ENCODE measurements at places on chromosomes 2 and 18.

DNA sequence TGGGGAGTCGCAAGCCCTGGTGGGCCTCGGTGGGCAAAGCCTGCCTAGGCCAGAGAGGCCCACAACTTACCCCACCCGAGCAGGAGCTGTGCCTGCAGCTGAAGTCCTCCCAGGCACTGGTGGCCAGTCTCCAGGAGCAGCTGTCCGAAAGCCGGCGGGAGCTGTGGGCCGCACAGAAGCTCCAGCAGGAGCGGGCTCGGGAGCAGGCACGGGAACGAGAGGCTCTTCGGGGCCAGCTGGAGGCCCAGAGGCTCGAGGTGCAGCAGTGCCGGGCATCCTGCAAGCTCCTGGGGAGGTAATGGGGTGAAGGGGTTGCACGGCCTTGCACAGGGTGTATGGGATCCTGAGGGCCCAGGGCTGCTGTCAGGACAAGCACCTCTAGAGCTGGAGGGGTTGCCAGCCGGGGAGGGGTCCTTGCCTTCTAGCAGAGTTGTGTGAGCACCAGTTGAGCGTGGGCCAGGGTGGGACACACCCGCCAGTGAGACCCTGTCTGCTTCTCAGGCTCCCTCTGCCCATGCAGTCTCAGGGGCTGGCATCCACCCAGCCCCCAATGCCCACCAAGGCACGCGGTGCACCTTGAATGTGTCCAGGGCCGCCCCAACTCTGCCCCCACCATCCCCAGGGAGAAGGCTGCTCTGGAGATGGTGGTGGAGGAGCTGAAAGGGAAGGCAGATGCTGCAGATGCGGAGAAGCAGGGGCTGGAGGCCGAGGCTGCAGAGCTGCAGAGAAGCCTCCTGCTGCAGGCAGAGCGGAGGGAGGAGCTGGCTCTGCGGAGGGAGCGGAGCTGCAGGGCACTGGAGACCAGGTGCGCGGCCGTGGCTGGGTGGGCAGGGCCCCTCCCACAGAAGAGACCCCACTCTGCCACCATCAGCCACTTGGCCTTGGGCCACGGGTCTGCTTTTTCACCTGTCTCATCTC, 27.2 kb downstream of the CROCC2 start:
- DNase-seq, result no peak

DNA sequence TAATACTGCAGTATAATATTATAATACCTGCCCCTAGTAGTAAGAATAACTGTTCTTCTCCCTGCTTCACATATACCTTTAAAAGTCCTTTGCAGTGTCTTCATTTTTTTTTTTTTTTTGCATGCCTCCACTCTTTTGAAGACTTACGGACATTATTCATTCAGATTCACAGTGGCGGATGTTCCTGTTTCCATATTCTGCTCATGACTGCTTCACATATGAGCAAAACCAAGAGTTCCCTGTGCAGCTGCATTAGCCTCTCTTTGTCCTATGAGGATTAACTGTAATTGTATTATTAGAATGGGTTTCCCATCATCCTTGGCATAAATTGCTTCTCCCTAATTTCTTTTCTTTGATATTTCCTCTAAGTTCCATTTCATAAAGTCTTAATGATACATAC, 12.8 kb downstream of the IL18RAP start:
- no peak for DNase-seq

DNA sequence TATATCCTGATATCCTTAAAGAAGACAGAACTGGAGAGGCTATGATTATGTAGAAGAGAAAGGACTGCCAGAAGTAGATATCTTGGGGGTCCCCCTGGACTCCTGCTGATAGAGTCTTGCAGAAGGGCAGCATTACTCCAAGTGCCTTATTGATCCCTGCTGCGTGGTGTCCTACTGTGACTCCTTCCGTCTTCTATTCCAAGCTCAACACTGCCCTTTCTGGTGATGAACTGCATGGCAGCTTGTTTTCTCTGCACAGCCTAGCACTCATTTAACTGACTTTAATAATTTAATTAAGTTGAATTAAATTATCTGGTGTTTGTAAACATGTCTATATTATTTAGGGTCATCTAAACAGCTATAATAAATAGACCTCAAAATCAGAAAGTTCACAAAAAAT, 194.1 kb upstream of the DSEL start:
- DNase-seq, result no peak

DNA sequence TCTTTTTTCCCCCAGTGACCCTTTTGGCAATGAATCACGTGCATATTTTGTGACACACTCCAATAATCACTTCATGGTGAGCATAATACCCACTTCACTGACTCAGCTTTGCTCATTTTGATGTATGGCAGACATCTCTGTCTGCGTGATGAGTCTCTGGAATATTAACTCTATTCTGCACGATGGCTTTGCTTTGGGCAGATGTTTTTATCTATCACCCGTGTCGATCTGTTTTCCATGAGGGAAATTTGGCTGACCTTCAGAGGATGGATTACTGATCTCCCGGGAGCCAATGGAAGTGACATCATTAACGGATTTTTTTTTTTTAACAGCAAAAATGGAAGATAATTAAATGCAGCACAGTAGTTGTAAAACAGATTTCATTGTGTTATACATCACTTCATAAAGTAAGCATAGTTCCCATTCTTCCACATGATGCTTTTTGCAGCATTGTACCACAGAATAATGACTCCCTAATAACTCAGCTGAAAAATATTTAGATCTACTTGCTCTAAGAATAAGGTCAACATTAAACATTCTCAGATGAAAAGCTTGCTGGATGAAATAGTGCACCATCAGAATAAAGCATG, 29.8 kb downstream of the CDC42EP3 start:
- DNase-seq, result no peak

- no peak for DNase-seq
Observed at GRCh38 chr2:127632592-127633489, 13.1 kb upstream of the GPR17 start.

GRCh38 chr2:44335806-44336538, 25.3 kb downstream of the PREPL start:
- no peak for DNase-seq

DNA sequence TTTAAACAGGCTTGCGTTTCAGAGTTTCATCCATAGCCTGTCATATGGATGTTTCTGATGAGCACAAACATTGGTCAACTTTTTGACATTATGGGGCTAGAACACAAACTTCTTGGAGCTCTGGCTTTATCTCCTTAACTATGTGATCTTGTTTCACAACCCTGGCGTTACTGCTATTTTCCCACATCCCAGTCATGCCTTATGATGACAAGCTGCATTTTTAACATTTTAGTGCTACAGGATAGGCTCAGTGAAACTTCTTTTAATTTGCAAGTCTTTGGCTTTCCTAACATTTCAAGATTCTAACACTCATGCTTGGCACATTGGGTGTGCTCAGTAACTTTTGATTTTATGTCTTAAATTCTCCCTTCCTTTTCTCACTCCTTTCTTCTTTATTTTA, 21.0 kb upstream of the PDE1A start:
- DNase-seq, result no peak

- DNase-seq, result no peak
Observed at GRCh38 chr2:145806546-145806945, 1286.6 kb upstream of the ZEB2 start.

- DNase-seq, result no peak
Observed at GRCh38 chr2:142533177-142533576, 344.3 kb upstream of the KYNU start.

- no peak for DNase-seq
Observed at GRCh38 chr2:126877041-126877440, 21.6 kb upstream of the TEX51 start.

DNA sequence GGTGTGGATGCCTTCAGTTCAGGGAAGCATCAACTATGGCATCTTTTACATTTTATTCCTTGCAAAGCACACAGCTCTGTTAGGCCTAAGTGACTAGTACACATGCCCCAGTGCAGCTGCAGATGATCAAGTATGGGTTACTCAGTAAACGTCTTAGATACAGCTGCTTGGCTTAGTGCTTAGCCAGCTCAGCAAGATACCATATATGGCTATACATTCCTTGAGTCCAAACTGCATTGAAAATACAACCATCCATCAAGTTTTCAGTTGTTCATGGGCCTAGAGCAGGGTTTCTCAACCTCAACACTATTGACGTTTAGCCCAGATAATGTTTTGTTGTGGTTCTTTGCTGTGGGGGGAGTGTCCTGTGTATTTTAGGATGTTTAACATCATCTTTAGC, 769.9 kb downstream of the TSN start:
- DNase-seq, result no peak

- DNase-seq, result no peak
Observed at GRCh38 chr2:204545861-204546735, 823 bp downstream of the PARD3B start.

DNA sequence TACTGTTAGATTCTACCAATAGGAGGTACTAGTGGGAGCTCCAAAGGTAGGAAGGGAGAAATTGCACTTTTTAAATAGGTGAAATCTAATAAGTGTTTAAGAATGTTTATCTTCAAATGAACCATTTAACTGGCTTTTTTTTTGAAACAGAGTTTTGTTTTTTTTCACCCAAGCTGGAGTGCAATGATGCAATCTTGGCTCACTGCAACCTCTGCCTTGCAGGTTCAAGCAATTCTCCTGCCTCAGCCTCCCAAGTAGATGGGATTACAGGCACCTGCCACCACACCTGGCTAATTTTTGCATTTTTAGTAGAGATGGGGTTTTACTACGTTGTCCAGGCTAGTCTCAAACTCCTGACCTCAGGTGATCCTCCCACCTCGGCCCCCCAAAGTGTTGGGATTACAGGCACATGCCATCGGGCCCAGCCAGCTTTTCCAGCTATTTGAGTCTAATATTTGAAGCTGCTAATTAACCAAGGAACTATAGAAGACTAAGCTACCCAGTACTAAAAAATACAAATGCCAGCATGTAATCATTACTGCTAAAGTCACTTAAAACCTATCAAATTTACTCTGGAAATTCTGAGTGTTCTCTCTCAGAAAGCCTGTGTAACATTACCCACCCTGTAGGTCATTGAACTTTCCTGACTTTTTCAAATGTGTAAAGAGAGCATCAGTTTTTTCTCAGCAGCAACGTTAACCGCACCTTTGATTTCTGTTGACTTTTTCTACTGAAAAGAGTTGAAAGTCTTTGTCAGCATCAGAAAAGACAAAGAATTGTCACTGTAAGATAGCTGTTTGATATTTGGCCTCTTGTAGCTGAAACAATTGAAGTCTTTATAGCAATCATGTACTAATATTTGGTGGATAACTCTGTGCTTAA, 24.6 kb upstream of the RNF149 start:
- no peak for DNase-seq

GRCh38 chr2:42196070-42196402, 26.9 kb downstream of the EML4 start:
- DNase-seq, result no peak

DNA sequence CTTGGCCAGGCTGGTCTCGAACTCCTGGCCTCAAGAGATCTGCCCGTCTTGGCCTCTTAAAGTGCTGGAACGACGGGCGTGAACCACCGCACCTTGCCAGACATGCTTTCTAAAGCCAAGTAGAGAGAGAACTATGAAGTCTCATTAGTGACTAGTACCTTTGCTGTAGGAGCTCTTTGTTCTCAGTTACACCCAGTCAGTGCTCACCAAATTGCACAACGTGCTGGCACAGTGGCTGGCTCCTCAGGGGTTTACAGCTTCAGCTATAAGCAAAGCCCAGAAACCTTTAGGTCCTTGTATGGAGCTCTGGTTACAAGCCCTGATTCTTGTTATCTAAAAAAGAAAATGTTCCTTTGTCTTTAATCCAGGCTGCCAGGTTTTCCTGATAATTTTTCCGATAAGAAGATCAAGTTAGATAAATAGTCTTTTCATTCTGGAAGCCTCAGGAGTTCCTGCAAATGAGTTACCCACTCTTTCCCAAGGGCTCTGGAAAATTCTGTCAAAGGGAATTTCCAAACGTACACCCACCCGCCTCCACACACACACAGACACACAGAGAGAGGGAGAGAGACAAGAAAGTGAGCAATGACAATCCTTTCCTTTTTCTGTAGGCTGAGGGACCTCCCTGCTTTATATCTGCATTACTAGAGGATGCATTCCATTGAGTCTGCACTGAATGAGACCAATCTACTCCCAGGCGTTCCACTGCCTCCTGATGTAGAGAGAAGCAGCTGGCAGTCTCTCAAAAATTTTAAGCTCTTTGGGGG, 100.2 kb upstream of the CSRNP3 start:
- DNase-seq, result no peak

GRCh38 chr18:49096021-49096420, 145.3 kb upstream of the SMAD7 start:
- DNase-seq, result no peak

GRCh38 chr2:201223089-201224073, 37.0 kb upstream of the CASP8 start:
- DNase-seq, result no peak

GRCh38 chr2:85766229-85766628, 12.4 kb downstream of the ATOH8 start:
- DNase-seq, result no peak

DNA sequence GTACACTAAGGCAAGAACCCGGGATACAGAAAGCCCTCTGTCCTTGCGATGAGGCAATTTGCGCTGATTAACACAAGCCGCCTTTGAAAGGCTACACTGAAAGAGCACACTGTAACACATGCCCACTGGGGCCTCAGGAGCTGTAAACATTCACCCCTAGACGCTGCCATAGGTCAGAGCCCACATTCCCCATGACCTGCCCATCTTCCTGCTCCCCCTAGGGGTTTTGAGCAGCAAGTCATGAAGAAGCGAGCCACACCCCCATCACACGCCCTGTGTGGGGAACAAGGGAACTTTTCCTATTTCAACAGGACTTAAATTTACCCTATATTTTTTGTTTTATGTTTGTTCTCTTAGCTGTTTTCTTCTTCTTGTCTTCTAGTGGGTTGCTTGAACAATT, 47.8 kb upstream of the SLC4A10 start:
- no peak for DNase-seq

GRCh38 chr2:20662308-20662937, 4.5 kb upstream of the GDF7 start:
- no peak for DNase-seq

DNA sequence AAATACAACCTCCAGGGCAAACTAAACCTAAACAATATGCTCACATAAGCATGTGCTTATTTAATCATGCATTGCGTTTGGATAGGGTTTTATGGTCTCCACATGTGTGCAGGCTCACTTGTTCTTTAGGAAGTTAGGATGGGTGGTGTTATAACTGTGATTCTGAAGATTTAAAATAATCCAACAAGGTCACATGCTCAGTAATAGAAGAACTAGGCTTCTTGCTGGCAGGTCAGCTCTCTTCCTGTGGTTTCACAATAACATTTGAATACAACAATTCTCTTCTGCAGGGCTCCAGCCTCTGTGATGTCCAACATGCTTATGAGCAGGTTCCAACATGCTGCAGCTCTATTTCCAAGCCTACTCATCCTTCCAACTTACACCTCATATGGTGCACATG, 84.0 kb downstream of the MYL12B start:
- no peak for DNase-seq

DNA sequence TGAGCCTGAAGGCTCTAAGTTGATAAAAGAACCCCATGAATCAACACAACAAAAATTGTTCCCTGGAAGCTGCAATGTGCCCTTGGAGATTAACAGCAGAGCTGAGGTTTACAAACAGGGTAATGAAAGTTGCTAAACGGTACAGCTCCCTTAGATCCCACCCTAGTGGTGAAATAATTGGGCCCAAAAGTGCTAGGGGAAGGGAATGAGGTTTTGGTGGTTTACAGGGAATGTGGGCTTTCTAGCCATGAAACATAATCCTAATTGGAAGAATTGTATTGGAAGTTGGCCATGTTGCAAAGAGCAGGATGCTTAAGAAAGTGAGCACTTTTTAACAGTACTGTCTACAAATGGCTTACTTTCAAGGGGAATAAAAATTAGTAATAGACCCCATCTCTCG, 180.2 kb upstream of the SMIM21 start:
- no peak for DNase-seq

GRCh38 chr18:6441200-6441599, 26.5 kb upstream of the L3MBTL4 start:
- no peak for DNase-seq

GRCh38 chr2:26805241-26805676, 19.4 kb downstream of the CENPA start:
- DNase-seq, result no peak

Data from NCI-H1694 treated with DMSO at 0.1 percent for 48 hours (cell line).